ENCODE measurements at places on chromosomes 16 and 17.

GRCh38 chr16:89135971-89136765, 35.4 kb upstream of the CDH15 start:
- no peak for DNase-seq

DNA sequence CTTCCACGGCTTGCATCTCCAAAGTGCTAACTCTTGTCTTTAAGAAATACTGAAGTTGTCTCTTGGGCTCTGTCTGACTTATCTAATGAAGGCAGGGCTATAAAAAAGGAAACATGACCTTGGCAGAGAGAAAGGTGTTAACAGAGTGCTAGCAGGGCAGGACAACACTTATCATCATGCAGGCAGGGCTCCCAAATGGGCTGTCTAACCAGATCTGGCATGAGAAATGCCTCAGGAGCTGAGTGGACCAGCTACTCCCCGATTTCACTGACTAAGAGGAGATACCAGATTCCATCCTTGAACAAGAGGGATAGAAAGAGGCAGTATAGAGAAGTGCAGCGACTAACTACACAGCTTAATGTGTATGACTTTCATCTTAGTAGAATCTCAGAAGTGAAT, 32.6 kb downstream of the PMP22 start:
- no peak for DNase-seq

- DNase-seq: no peak
Measured at GRCh38 chr17:42342242-42343008, 45.8 kb downstream of the STAT3 start.

- DNase-seq: peak; percentile 41
Measured at GRCh38 chr17:19705771-19706770, 10.3 kb downstream of the SLC47A2 start.

GRCh38 chr16:83532634-83533033, 275.1 kb upstream of the HSBP1 start:
- no peak for DNase-seq

- no peak for DNase-seq
Measured at GRCh38 chr17:82328141-82328993, 5.2 kb downstream of the SECTM1 start.

GRCh38 chr17:78797691-78798585, 15.9 kb upstream of the CYTH1 start:
- no peak for DNase-seq

- no peak for DNase-seq
Measured at GRCh38 chr16:29820730-29821642, 724 bp downstream of the MVP start.

GRCh38 chr16:23435500-23435899, 17.5 kb downstream of the COG7 start:
- peak; percentile 78 for DNase-seq

DNA sequence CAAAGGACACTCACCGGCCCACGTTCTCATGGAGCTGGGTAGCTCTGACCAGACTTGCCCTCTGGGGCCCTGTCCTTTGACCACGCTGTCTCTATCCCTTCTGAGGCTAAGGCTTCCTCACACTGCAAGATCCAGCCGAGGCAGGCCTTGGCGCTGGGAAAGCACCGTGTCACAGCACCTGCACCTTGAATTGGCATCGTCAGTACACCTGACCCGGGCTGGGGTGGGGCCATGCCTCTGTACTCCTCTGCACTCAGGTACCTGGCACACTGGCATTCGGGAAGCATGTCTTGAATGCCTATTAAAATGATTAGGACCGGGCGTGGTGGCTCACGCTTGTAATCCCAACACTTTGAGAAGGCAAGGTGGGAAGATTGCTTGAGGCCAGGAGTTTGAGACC, 6.0 kb downstream of the TBC1D24 start:
- no peak for DNase-seq

GRCh38 chr17:74008196-74008595, 195.3 kb upstream of the RPL38 start:
- peak; percentile 65 for DNase-seq

- no peak for DNase-seq
Measured at GRCh38 chr16:23843143-23843542, 7.4 kb downstream of the PRKCB start.

DNA sequence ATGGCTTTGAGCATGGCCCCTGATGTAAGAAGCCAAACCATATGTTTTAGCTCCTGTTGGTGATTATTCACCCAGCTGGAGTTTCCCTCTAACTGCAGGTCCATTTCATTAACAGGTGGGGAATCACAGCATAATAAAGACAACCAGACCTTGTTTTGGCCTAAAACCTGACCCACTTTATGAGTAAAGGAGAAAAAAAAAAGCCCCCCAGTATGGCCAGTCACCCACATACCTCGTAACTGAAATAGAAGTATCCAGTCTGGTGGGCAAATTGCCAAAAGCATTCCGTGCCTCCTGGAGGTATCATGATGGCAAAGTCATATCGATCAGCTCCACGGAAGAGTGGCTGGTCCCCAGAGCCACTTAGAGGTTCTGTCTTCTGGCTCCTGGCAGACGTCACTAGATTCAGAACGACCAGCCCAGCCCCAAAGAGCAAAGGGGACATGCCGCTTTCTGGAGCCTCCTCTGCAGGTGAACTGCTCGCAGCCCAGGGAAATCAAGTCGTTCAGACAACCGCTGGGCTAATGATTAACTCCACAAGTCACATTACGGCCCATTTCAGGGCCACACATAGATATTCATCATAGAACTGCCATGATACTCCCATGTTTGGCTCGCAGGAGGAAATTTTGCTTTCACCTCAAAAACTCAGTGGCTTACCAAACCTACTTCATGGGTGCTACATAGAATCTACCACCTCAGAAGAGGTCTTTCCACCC, at the start of gene TMED6:
TSS of gene TMED6 (minus strand) at position 478 of the 719 bp plus-strand sequence. CDS start at position 445, 33 bp downstream.
- DNase-seq: no peak

- no peak for DNase-seq
Measured at GRCh38 chr17:1942066-1942365, 83.1 kb downstream of the RTN4RL1 start.

GRCh38 chr17:1588821-1589585, 26.4 kb upstream of the PITPNA start:
- DNase-seq: no peak

DNA sequence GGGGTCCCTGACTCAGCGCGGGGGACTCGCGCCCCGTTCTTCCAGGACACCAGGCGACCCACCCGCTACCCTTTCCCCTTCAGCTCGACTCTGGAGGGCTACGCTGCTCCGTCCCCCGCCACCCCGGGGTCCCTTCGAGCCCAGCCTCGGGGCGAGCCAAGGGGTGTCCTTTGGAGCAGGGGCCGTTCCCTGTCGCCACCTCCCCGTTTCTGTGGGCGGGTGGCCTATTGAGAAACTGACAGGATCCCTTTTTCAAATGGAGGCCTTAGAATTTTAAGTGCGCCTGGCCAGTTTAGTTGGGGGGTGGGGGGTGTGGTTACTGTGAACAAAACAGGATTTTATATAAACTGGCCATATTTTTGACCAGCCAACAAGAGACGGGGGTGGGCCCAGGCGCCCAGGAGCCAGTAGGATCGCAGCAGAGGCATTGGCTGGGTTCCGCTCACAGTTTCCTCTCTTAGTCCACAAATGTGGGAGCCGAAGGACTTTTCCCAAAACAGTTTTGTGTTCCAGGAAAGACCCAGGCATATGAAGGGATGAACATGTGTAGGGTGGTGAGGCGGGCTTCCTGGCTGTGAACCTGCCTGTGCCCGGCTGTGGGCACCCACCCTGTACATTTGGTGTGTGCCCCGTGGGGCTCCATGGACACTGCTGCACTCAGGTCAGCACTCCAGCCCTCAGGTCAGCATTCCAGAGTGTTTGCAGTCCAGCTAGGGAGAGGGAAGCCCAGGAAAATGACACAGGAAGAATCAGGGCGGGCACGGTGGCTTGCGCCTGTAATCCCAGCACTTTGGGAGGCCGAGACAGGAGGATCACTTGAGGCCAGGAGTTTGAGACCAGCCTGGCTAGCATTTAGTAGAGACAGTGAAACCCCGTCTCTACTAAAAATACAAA, 722 bp upstream of the TIMP2 start:
- DNase-seq: no peak

DNA sequence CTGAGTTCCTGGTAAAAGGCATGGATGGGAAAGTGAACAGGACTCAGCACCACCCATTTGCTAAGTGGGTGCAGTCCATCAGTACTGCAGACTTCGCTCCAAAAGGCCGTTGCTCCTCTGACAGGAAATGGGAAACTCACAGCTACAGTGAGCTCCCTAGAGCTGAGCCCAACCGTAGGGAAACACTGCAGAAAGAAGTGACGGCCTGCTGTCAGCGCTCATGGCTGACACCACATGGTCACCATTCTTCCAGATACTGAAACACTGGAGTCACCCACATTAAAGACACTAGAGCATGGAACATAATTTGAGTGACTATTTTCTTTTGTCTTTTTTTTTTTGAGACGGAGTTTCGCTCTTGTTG, 31.9 kb downstream of the UBE2O start:
- DNase-seq: no peak

GRCh38 chr17:59372138-59372751, 40.8 kb downstream of the YPEL2 start:
- no peak for DNase-seq

DNA sequence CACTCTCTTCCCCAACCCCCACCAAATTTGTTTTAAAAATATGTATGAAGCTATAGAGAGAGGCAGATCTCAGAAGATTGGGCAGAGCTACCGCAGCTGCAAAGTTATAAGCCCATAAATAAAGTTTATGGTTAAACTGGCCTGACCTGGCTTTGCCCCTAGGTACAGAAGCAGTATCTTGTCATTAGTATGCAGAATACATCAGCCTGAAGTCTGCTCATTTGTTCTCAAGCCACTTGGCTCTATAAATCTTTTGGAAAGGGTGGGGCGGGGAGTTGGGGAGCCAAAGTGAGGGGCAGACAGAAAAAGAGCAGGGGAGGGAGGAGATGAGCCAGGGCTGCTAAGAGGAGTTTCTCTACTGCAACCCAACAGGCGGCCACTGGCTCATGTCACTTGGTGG, 113.2 kb downstream of the SOX9 start:
- no peak for DNase-seq

- no peak for DNase-seq
Measured at GRCh38 chr17:61338874-61339478, 60.7 kb upstream of the TBX2 start.

- DNase-seq: no peak
Measured at GRCh38 chr16:12900599-12901203, 697 bp upstream of the SHISA9 start.

- DNase-seq: peak; percentile 15
Measured at GRCh38 chr17:9370467-9370866, 205.2 kb downstream of the STX8 start.

All from NCI-H510A treated with DMSO at 0.1 percent for 48 hours (cell line).